ENCODE measurements at places on chromosomes 4 and X.

GRCh38 chr4:108763226-108763593 lies 357 bp upstream of the ETNPPL start:
- DNase-seq: no peak

GRCh38 chr4:133152831-133153481 lies 3.9 kb downstream of the PCDH10 start:
- DNase-seq: no peak

- DNase-seq: no peak
These were observed 25.8 kb downstream of the VSIG4 start for GRCh38 chrX:66014084-66014483.

- no peak for DNase-seq
These were observed 121.7 kb upstream of the DIPK2B start for GRCh38 chrX:45322382-45322781.

GRCh38 chr4:47451657-47452056 lies 11.8 kb downstream of the COMMD8 start:
- DNase-seq: no peak

- DNase-seq: no peak
These were observed 6.3 kb downstream of the GIMD1 start for GRCh38 chr4:106362086-106362825.

- no peak for DNase-seq
These were observed 720 bp downstream of the RPL10 start for GRCh38 chrX:154398668-154399526.

DNA sequence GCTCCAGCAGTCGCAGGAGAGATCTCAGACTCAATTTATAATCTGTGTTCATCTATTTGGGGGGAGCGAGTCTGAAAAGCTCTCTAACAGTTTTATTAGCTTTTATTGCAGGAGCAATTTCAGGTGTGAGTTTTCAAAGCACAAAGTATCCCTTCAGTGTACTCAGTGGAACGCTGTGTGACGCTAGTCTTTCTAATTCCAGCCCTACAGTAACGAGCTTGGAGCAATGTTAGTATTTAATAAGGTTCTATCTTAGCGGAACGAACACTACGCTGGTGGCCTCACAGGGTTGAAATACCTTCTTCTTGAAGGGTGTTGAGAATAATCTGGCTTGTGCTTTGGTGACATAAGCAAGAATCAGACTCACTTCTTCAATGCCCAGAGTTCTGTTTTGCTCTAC lies 8.4 kb downstream of the HS3ST1 start:
- no peak for DNase-seq

- no peak for DNase-seq
These were observed 2.0 kb upstream of the ADH7 start for GRCh38 chr4:99436976-99437722.

GRCh38 chrX:72131317-72132294 lies at the start of gene RTL5:
RTL5 (minus strand) TSS chrX:72131915.
- DNase-seq: peak; percentile 6

DNA sequence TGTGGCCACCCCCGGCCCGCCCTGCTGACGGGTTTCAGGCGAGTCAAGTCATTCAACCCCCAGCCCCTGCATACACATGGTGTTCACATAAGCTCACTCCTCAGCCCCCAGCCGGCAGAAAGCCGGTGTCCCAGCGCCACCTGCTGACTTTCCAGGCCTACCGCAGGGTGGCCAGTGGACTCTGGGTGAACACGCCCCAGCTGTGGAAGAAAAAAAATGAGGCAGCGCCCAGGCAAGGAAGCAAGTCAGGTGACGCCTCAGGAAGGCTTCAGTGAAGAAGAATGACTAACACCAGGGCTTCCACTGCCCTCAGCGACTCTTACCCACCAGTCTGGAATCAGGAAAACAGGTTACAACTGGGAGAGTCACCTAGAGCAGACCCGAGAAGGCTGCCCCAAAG lies 15.8 kb downstream of the BCAP31 start:
- DNase-seq: no peak

DNA sequence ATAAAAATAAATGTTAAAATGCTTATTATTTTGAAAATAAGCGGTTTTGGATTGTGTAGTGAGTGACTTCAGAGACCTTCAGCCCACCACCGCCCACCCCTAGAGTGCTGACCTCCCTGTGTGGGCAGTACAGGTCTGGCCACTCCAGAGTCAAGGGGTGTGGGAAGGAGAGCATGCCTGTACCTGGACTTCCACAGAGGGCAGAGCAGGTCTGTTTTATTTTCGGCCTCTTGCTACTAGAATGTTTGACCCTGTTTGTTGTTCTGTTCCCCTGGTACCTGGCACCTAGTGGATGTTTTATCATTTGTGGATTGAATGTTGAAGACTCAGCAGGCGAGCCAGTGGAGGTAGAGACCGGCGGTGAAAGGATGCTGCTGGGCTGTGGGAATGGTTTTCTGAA lies 14.3 kb downstream of the PIGG start:
- DNase-seq: no peak

DNA sequence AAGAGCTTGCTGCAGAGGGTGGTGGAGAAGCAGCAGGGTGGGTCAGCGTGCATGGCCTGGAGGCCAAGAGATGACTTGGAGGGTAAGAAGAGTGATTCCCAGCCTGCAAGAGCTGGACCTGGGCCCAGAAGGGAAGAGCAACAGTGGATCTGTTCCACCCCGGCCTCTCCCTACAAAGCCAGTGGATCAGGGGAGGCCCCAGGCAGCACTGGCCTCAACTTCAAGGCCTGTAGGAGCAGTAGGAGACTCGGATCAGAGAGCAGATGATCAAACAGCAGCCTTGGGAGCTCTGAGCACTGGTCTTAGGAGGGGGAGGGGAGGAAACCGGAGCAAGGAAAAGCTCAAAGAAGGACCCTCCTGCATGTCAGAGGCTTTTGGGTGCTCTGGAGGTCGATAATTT lies 7.6 kb downstream of the L1CAM start:
- no peak for DNase-seq

GRCh38 chrX:11474021-11474420 lies 180.8 kb downstream of the AMELX start:
- no peak for DNase-seq

DNA sequence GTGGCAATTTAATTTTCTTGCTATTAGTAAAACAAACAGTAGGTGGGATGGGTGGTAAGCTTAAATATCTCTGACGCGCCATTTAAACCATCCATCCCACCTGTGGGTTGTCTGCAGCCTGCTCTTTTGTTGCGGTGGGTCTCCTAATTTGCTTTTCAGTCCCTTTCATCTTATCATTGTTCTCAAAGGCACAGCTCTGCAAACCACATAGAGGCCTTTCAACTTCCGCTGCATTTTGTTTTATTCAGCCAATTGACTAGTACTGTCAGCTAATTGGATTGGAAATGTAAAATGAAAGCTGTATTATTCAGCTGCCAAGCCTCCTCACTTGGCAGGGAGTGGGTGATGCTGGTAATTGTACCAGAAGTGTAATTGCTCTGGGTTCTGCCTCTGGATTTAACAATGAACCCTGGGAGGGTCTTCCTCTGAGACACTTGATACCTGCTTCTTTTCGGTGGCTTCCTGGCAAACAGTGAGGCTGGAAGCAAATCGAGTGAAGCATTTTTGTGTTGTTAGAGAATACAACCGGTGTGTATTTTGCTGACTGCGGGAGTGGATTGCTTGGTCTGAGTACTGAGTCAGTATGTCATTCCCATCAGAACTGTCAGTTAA lies 165.6 kb downstream of the FRAS1 start:
- DNase-seq: no peak

DNA sequence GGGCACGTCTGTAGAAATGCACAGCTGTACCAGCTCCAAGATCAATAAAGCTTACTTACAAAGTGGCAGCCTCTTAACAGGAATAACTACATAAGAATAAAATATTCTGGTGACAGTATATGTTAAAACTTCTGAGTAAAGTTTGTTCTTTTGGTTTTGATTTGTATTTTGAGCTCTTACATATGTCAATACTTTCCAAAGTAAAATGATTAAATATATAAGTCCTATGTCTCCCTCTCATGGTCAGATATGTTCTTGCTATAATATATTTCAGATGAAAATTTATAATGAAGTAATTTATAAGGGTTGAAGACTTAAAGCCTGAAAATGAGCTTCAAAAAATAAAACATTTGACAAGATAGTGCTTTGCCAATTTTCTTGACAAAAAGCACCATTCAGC lies 254.4 kb downstream of the NPFFR2 start:
- DNase-seq: no peak

- no peak for DNase-seq
These were observed 19.2 kb upstream of the ATXN3L start for GRCh38 chrX:13338996-13339515.

DNA sequence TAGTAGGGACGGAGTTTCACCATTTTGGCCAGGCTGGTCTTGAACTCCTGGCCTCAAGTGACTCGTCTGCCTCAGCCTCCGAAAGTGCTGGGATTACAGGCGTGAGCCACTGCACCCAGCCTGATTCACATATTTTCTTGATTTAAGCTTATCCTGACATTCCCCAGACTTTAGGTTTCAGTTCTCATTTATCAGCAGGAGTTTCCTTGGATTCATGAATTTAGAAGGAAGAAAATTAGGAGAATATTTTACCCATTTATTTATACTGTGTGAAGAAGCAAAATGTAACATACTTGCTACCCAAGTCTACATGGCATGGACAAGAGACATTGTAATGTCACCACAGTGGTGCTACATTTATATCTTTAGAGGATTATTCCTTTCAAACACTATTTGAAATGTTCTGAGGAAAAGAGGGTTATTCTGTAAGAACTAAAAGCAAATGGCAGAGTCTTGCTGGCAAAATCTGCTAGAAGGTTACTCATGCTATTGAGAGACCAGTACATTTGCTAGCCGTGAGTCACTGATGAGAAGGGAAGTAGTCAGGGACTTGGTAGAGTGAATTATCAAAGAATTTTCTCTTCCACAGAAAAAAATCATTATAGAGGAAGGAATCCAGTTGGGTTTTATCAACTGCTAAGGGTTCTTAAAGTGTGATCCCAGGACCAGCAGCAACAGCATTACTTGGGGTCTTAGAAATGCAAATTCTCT lies 26.1 kb upstream of the CFAP299 start:
- no peak for DNase-seq

DNA sequence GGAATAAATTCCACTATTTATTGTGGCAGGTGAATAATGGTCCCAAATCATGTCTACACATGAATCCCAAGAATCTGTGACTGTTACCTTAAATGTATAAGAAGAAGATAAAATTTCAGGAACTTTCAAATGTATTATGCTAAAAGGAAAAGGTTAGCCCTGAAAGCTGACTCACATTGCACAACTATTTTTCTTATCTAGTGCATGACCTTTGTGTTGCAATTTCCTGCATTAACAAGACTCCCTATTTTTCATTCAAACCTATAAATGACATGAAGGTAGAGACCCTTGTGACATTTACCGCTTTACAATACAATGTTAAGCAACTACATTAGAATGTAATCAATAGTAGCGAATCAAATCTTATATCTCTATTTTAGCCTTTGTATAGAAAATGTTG lies 36.7 kb downstream of the UBQLN2 start:
- no peak for DNase-seq

DNA sequence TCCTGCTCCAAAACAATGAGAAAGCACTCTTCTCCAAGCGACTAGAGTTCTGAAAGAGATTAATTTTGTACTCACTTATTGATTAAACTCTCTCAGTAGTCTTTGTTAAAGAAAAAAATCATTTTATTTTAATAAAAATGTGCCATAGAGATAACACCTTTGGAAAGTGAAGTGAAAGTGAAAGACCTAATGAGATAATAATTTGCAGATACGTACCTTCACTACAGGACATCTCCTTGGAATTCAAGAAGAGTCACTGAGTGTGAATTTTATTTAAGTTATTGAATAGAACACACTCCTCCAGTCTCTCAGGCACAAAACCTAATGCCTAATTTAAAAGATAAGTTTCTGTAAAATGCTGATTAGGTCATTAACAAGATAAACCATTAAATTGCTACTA lies 1070.6 kb upstream of the GRID2 start:
- DNase-seq: no peak

DNA sequence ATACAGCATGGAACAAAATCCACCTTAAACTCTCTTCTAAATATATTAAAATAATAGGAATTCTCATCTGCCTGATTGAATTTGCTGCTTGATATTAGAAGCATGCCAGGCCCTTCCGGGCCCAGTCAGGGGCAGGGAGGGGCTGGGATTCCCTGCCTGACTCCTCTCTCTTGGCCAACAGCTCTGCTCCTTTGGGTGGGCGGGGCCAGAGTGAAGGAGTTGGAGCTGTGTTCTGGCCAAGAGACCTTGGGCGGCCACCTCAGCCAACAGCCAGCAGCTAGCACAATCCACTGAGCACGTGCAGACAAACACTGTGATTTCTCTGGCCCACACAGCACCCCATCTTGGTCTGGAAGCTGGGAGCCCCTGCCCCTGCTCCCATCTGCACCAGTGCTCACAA lies 140.3 kb downstream of the PJA1 start:
- no peak for DNase-seq

DNA sequence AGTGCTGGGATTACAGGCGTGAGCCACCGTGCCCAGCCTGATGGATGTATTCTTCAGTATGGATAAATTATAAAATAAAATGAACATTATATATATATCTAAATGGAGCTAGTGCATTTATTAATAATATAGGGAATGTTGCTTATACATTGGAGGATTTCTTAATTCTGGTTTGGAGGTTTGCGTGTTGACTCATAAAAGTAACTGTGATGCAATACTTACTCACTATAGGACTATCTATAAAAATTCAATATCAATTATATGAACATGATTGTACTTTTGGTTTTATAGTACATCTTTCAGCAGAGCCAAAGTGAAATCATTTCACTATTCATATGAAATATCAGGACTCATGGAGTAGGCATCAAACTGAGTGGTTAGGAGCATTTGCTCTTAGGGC lies 3.2 kb upstream of the AREG start:
- DNase-seq: no peak

DNA sequence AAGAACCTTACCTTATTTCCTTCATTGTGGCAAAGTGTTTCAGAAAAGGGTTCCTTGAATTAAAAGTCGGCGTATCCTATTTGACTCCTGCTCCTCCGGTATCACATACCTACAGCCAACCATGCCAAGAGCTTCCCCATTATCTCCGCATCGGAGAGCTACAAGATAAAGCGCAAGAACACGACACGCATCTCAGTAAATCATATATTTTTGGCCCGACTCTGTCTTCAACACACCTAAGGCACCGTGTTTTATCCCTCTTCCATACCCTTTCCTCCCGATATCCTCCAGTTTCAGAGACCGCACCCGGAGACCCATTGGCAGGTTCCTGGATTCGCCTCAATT lies 497 bp upstream of the THAP9 start:
- no peak for DNase-seq

- no peak for DNase-seq
These were observed 19.4 kb downstream of the LYAR start for GRCh38 chr4:4270529-4270928.

- DNase-seq: no peak
These were observed 60.4 kb downstream of the SHROOM2 start for GRCh38 chrX:9846631-9847030.

DNA sequence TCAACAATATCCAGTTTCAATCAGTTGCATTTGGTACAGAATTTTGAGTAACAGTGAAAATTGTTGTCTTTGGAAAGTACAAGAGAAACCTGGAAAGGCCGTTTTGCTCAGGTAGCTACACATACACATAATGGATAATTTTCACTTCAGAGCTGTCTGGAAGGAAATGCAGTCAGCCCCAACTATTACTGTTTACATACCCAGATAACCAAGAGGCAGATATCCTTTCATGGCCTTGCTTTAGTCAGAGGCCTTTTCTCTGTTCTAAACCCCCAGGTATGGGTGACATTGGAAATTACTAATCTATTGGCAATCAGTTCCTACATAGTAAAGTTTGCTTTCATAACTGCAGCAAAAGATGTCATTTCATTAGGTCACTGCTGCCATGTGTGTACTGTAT lies 244.9 kb upstream of the EMCN start:
- DNase-seq: no peak

- DNase-seq: no peak
These were observed 51.5 kb downstream of the ALPK1 start for GRCh38 chr4:112348488-112349158.
